ENCODE measurements at places on chromosomes 13 and 19. TPM values are rescaled to one million over a fixed set of nuclear protein-coding genes. Genes with fewer than 3 reads are reported as not detected.

ANGPTL8 gene
- not detected for total RNA-seq

KANK3 gene
- 7.6 TPM for total RNA-seq

MISP3 gene
- total RNA-seq, result 3.9 TPM

PRTN3 gene
- 0.43 TPM for total RNA-seq

C5AR1 gene
- total RNA-seq, result 2.5 TPM

CCDC70 gene
- not detected for total RNA-seq

PCID2 gene
- 37.9 TPM for total RNA-seq

PTGER1 gene
- 0.07 TPM for total RNA-seq

CYP4F8 gene
- not detected for total RNA-seq

SPACA4 gene
- total RNA-seq, result not detected

TMEM86B gene
- total RNA-seq, result 4.4 TPM

MIA gene
- total RNA-seq, result not detected

PSG6 gene
- 0.11 TPM for total RNA-seq

DACH1 gene
- total RNA-seq, result not detected

LSM4 gene
- 252 TPM for total RNA-seq

ZNF71 gene
- 11.7 TPM for total RNA-seq

CIRBP gene
- 104 TPM for total RNA-seq
